ENCODE measurements at places on chromosomes 16 and 17.
A peak's percentile ranks its signal among the peaks of the same experiment; 100 is the strongest.

GRCh38 chr16:69834807-69835466, 72.8 kb downstream of the WWP2 start:
- no peak for DNase-seq

DNA sequence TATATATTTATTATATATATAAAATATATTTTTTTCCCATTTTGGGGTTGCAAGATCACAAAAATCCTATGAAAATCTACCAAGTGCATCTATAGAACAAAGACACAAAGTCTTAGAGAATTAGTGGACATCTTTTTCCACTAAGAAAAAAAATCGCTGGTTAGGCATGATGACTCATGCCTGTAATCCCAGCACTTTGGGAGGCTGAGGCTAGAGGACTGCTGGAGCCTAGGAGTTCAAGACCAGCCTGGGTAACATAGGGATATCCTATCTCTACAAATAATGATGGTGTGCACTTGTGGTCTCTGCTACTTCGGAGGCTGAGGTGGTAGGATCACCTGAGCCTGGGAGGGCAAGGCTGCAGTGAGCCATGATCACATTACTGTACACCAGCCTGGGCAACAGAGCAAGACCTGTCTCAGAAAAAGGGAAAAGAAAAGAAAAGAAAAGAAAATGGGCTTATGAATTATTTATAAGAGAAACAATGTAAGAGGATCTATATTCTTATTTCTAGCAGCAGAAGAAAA, 185.1 kb upstream of the PSMD7 start:
- DNase-seq, result no peak

DNA sequence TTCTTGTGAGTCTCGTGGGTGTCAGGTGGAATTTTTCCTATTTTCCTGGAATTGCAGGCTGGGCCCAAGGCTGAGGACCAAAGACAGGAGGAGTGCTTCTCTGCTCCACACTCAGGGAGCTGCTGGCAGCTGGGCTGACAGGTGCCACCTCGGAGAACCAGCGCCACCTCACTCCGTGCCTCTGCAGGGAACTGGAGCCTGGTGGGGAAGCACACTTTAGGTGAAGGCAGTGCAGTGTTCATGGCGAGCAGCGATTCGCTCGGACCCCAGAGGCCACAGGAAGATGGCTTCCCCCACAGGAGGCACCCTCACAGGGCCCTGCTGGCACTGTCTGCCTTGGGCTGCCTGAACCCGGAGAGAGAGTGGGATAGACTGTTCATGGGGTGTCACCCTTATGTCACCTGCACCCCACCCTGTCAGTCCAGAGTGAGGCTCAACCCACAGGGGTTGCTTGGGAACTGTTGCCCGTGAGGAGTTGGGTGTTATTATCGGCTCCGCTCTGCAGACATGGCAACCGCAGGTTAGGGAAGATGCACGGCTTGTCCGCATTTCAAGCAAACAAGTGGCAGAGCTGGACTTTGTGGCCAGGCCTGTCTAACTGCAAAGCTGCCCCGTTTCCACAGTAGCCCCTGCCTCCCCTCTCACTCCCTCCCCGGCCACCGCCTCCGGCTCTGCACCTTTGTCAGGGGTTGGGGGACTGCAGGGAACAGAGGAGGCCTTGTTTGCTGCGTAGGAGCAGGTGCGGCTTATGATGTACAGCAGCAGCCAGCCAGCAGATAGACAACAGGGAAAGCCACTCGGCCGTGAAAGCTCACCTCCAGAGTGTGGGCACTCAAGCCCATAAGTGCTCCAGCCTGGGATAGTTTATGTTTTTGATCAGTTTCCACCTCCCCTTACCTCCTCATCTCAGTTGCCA, 15.5 kb downstream of the TBC1D24 start:
- no peak for DNase-seq

DNA sequence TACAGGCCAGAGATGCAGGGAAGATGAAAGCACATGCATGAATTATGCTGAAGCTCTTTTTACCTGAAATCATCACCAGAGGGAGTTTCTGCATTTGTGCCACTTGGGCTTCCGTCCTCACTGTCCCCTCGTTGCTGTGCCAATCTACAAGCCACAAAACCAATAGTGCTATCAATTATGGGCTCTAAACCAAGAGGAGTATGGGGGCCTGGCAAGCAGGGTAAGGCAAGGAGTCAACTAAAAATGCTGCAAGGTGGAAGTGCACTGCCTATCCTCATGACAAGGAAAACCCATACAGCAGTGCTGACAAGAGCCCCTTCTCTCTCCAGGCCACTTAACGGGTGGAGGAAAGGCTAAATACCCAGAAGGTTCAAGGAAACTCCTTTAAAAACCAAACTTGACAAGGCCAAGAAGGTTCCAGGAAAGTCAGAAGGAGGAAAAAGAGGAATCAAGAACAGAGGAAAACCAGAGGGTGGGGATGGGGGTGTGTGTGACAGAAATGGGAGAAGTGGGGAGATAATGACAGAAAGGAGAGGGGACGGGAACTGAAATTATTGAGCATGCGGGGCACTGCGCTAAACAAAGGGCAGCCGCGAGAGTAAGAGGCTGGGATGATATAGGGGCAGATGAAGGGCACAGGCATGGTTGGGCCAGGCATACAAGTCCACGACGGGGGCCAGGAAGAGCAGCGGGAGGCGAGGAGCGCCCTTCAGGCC, 674 bp downstream of the C17orf75 start:
- peak; percentile 42 for DNase-seq

DNA sequence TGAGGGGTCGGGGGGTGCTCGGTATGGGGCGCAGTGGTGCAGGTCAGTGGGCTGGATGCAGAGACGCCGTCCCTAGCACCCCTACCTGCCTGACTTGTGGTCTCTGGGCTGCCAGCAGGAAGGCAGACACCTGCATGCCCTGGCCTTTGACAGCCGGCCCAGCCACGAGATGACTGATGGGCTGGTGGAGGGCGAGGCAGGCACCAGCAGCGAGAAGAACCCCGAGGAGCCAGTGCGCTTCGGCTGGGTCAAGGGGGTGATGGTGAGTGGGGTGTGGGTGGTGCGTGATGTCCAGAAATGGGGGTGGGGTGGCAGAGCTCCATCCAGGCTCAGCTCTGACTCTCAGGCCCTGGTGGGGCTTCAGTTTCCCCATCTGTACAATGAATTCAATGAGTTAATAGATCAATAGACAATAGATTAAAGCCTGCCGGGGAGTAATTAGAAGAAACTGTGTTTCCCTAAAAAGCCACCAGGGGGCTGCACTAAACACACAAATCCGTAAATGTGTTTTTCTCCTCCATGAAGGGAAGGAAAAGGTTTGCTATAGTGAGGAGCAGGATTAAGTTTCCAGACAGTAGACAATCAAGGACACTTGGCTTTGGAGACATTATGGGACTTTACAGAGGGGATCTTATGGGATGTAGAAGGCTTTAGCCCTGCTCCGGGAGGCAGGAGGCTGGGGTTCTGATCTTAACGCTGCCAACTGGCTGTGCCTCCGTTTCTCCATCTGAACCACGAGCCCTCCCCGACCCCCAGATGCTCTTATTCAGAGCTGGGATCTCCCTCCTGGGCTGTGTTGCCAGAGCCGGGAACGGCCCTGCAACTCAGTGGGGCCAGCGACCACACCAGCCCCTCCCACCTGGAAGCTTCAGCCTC, 2.2 kb downstream of the SLC12A3 start:
- peak; percentile 49 for DNase-seq

DNA sequence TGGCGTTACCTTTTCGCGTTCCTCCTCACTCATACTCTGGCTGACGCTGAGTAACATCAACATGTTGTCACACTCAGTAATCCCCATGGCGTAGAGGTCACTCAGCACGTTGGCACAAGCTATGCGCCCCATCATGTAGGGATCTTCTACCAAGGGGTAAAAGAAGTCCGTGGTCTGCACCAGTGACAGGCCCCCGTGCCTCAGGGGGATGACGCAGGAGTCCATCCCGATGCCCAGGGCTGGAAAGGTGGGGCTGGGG, 596 bp downstream of the SEPHS2 start:
- DNase-seq, result no peak

GRCh38 chr16:52783616-52784015, 236.7 kb upstream of the TOX3 start:
- DNase-seq, result no peak

DNA sequence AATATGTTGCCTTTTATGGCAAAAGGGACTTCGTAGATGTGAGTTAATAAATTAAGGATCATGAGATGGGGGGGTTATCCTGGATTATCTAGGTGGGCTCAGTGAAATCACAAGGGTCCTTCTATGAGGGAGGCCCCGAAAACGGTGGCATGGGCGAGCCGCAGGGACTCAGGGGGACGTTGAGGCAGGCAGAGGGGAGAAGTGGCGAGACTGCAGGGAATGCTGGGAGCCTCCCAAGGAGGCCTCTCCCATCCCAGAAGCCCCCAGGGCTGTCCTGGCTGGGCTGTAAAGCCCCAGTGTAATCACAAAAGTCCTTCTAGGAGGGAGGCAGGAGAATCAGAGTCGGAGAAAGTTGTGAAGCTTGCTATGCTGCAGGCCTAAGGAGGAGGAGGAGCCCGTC, 35.0 kb downstream of the ITGAE start:
- DNase-seq, result no peak

DNA sequence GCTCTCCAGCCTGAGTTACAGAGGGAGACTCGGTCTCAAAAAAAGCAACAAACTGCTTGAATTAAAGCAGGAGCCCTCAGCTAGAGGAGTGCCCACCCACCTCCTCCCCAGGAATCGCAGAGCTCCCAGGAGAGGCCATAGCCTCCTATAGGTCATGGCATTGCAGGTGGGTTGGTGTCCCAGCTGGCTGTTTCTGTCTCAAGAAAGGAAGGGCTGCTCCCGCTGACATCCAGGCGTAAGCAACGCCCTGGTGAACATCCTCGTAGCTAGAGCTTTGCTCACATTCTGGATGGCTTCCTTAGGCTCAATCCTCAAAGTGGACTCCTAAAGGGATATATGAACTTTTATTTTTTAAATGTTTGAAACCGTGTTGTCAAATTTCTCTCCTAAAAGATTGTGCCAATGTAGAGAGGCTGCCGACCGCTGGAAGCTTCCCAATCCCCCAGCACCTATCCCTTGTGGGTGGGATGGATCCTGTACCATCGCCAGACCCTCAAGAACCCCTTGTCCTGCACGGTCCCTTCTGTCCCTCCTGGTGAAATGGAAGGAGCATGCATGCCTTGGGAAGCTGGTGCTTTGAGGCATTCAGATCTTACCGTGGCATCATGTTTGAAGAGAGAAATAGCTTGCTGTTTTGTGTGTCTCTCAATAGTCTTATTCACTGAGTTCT, 5.9 kb downstream of the NLRC5 start:
- DNase-seq, result no peak

DNA sequence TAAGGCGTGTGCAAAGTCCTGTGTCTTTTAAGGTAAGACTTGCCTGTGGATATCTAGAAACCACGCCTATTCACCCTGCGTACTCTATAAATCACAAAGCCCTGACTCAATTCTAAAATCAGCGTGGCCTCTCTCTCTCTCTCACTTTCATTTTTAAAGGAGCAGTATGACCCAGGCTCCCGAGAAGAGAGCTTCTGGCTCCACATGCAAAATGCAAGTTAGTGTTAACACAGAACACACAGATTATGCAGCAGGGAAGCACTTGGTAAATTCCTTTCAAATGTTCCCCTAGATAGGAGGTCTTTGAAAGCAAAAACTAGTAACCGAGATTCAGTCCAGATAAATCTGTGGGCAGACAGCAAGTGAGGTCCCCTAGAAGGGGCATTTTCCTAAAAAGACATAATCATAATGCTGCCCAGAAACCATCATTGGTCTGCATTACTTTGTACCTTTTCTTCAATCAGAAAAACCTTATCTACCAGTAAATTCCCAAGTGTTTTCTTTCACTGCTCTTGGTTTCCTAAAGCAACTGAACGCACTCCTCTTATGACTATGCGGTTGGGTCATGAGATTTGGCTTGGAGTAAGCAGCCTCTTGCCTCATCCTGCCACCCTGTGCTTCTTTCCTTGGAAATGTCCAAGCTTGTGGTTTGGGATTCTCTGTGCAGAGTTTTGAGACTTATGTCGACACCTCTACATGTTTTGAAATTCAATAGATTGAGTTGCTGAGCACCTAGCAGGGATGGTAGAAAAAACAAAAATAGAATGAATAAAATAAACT, 31.7 kb upstream of the KCNJ2 start:
- DNase-seq, result peak; percentile 40

DNA sequence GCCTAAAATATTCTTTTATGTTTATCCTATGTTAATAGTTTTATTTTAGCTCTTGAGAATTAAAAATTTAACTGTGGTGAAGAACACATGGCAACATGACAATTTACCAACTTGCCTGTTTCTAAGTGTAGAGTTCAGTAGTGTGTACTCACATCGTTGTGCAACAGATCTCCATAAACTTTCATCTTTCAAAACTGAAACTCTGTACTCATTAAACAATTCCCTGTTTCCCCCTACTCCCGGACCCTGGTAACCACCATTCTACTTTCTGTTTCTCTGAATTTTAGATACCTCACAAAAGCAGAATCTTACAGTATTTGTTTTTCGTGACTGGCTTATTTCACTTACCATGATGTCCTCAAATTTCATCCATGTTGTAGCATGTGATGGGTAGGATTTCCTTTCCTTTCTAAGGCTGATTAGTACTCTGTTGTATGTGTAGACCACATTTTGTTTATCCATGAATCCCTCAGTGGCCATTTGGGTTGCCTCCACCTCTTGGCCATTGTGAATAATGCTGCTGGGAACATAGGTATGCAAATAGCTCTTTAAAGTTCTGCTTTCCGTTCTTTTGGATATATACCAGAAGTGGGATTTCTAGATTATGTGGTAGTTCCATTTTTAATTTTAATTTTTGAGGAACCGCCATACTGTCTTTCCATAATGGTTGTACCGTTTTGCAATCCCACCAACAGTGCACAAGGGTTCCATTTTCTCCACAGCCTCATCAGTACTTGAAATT, 17.4 kb downstream of the IST1 start:
- DNase-seq, result no peak

DNA sequence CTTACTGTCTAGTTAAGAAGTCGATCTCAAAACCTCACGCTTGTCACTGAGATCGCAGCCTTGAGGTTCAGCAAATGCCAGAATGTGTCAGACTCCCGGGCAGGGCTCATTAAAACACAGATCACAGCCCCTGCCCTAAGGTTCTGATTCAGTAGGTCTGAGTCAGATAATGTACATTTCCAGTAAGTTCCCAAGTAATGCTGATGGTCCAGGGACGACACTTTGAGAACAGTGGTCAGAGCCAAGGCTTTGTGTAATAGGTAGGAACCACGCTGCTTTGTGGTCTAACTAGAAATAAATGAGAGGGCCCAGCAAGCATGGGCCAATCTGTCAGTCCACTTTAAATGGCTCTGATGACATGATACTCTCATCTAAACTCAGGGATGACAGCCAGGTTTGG, 228.6 kb downstream of the ZFHX3 start:
- DNase-seq, result no peak

DNA sequence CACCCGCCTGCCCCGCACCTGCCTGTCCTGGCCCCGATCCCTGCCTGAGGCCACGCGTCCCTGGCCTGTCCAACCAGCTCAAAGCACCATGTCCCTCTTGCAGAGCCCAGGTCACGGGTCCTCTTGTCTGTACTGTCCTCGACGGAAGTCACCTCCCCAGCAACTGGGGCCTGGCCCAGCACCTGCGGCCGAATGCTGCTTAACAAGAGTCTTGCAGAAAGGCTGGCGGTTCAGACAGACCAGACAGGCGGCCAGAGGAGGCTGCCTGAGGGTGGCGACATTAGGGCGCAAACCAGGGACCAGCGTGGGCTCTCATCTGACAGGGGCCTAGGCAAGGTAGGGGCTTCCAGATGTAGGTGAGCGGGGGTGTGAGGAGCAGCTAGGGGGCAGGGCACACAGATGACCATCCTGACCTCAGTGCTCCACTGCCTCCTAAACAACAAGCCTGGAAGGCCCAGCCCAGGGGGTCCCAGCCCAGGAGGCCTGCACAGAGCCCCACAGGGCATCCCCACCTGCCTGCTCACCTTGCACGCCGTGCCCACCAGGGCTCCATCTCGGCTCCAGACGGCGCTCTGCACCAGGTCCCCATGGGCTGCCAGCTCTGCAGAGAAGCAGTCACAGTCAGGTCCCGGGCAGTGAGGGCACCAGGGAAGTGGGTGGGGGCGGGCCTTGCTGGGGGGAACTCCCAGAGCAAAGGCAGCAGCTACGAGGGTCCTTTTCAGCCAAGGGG, 11.3 kb downstream of the CORO7 start:
- DNase-seq, result no peak
